ENCODE measurements at places on chromosomes 5 and 9.

- DNase-seq, result no peak
Observed at GRCh38 chr5:100647461-100648230, 112.5 kb downstream of the FAM174A start.

GRCh38 chr5:40033411-40033810 is 608.6 kb upstream of the DAB2 start:
- peak; percentile 40 for DNase-seq

DNA sequence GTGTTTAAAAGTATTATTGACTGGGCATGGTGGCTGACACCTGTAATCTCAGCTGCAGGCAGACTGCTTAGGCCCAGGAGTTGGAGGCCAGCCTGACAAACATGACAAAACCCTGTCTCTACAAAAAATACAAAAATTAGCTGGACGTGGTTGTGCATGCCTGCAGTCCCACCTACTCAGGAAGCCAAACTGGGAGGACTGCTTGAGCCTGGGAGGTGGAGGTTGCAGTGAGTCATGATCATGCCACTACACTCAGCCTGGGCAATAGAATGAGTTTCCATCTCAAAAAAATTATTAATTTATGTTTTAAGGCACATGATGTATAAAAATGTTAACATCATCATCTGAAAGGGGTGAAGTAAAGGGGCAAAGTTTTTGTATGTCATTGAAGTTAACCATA is 49.7 kb upstream of the FNIP1 start:
- DNase-seq, result no peak

- DNase-seq, result no peak
Observed at GRCh38 chr5:176631383-176632200, 1.1 kb downstream of the EIF4E1B start.
